ENCODE measurements at places on chromosomes 3 and 15.

GRCh38 chr15:84817466-84818081 lies 418 bp downstream of the ALPK3 start:
- no peak for DNase-seq

DNA sequence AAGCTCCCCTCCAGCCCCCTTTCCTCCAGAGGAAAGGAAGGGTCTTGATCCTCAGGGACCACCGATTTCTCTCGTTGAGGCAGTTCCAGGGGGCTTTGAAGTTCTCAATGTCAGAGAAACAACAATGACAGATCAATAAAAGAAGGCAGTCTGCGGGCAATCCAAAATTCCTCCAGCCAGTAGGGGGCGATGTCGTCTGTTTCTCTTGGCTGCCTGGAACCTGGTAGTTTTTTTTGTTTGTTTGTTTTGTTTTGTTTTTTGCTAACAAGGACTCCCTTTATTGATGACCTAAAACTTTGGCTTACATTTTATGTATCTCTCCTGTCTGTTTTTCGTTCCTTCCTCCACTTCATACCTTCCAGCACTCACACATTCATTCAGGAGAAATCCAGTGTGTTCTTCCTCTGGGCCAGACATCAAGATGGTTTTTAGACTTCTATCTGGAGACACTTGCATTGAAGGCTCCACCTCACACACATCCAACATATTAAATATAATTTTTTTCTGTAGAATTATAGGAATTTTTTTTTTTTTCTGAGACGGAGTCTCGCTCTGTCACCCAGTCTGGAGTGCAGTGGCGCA lies 276.6 kb downstream of the RPLP1 start:
- peak; percentile 64 for DNase-seq

DNA sequence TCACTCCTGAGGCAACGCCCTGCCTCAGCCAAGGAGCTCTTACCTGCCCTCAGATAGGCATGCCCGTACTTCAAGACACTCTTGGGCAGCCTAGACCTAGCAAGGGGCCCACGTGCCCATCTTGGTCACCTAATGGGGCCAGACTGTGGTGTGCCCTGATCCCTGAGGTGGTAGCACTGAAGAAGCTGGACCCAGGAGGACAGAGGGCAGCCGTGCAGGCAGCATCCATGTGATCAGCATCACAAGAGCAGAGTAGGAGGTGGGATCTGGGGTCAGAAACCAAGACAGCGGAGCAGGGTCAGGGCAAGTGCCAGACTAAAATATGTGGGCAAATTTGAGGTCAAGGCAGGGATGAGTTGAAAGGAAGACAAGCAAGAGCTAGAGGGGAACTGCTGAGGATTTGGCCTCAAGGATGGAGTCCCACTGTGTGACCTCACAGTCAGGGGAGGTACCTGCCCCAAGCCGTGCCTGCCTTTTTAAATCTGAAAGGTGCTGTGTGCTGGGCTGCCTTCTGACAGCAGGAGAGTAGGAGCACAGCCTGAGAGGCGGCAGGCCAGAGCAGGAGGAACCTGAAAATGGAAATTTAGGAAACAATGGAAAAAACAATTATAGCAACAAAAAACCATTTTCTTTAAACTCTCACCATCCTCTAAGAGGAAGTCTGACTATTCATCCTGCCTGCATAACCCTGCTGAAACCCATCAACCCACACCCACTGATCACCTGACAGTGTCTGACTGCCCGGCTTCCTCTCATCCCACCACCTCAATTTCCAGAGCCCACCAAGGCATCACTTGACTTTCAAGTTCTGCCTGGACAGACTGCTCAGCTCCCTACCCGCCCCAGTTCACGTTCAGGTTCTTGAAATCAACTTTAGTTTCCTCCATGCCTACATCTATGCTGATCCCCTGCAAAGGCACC lies 7.3 kb downstream of the ZBTB38 start:
- no peak for DNase-seq

GRCh38 chr3:124246376-124246775 lies 254.5 kb upstream of the ROPN1 start:
- no peak for DNase-seq

GRCh38 chr3:170737498-170738162 lies 132.4 kb downstream of the RPL22L1 start:
- DNase-seq, result no peak

DNA sequence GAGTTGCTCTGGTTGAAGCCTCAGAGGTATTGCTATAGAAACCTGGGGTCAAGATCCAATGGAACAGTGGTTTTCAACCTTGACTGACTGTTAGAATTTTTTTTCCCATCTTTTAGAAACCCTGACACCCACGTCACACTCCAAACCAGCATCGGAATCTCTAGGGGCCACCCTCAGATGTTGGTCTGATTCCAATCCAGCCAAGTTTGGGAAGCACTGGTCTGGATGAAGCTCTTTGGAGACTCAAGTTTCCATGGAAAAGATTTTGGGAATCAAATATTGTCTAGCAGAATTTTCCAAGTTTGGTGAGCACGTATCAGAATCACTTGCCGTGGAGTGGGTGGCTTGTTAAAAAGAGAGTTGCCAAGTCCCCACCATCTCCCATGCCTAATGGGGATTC lies 103.8 kb downstream of the THSD4 start:
- no peak for DNase-seq

GRCh38 chr15:70856884-70857561 lies 3.1 kb upstream of the LARP6 start:
- no peak for DNase-seq
